ENCODE measurements at places on chromosomes 16 and 17.

- DNase-seq: no peak
These were observed 1.0 kb downstream of the ORAI3 start for GRCh38 chr16:30949650-30950515.

DNA sequence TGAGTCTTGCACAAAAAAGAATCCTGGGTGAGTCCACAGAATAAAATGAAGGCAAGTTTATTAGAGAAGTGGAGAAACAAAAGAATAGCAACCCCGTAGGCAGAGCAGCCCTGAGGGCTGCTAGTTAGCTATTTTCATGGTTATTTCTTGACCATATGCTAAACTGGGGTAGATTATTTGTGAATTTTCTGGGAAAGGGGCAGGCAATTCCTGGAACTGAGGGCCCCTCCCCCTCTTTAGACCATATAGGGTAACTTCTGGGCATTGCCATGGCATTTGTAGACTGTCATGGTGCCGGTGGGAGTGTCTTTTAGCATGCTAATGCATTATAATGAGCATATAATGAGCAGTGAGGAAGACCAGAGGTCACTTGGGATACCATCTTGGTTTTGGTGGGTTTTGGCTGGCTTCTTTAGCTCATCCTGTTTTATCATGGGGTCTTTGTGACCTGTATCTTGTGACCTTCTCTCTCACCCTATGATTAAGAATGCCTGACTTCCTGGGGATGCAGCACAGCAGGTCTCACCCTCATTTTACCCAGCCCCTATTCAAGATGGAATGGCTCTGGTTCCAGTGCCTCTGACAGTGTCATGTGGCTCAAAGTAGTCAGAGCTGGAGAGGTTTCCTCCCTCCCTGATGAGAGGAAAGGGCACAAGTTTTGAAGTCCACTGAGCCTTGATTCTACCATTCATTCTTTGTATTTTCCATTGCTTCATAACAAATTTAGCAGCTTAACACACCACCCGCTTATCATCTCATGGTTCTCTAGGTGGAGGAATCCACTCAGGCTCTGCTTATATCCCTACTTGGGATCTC lies 55.7 kb upstream of the LGALS9 start:
- no peak for DNase-seq

DNA sequence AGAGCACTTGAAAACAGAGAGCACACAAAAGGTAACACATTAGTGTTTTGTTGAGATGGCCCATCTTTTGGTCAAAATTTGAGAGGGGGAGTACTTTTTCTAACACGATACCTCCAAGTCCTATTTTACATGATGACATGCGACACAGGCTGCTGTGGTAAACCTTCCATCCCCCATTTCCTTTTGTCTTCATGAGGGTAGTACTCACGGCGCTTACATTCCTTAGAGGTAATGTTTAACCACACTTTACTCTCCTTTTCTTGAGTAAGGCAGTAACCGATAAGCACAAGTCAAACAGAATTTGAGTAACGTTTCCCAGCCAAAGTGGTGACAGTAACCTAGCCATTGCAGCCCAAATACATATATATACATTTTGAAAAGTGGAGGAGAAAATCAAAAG lies 35.8 kb upstream of the PITPNM3 start:
- DNase-seq: no peak

- DNase-seq: no peak
These were observed 12.8 kb upstream of the ITGB3 start for GRCh38 chr17:47240806-47241205.

DNA sequence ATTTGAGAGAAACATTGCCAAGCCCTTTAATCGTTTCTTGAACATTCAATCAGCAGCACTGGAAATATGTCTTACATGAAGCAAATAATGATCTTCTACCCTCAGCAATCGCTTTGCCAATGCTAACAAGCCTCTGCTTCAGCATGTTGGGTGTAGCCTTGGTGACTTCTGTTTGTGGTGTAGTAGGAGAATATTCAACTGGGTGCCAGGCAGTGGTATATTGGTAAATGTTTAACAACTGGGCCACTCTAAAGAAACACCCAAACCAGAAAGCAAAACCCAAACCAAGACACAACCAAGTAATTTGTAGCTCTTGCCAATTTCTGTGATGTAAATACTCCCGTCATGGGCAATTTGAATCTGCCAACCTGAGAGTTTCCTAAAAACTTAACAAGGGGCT lies 9.7 kb downstream of the CDH13 start:
- DNase-seq: no peak

DNA sequence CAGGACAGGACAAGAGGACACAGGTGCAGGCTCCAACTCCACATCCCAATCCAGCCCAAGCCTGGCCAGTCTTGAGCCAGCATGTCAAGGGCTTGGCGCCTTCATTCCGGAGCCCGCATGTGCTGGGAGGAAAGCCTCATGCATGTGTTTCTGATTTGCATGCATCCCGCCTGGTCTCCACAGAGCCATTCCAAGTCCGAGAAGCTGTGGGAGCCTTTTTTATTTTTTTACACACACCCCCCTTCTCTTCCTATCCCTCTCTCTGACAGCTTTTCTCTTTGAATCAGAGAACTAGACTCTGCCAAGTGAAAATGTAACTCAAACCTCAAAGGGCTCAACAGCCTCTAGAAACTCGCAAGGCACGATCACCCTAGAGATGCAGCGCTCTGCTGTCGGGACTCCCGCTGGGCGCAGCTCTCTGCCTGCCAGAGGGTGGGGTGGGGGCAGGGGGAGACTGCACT lies 45.1 kb downstream of the NOG start:
- no peak for DNase-seq

- no peak for DNase-seq
These were observed 8.6 kb upstream of the UBE2I start for GRCh38 chr16:1300664-1301476.

DNA sequence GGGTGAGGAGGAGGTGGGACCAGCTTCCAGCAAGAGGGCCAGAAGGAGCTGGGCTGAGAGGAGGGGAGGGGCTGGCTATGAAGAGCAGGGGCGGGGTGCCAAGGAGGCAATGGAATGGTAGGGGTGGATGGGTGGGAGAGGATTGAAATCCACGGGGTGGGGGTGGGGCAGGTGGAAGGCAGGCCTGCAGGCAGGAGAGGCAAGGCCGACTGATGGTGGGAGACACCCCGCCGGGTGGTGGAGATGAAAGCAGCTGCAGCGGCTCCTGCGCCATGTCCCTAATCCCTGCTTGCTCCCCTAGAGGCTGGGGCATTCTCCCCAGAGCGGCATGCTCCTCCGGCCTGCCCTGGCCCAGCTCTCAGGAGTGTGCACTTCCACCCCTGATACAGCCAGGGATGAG lies 27.8 kb upstream of the TAC4 start:
- DNase-seq: no peak

DNA sequence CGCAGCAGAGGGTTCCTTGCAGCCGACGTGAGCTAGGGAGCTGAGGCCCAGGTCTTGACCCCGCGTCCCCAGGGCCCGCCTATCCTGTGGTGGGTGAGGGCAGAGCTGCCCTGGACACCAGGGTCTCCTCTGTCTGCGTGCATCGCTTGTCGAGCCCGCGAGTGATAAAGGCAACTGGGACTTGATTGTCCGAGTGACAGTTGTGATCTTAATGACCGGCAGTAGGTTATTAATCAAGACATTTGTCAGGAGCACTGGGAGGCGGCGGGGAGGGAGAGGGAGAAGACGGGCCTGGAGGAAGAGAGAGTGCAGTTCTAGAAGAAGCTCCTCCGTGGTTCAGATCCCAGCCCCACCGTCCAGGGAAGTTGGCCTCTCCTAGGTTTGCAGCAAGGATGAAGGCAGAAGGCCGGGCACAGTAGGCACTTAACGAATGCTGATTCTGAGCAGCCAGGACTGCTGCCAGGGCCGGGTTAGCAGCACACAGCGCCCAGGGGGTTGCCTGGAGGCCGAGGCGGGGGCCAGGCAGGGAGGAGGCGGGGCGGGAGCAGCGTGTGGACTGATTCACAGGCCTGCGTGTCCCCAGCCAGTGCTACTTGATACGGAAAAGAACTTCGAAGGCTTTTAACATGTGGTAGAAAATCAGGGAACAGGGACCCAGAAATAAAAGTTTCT lies 11.3 kb upstream of the GSE1 start:
- DNase-seq: no peak

DNA sequence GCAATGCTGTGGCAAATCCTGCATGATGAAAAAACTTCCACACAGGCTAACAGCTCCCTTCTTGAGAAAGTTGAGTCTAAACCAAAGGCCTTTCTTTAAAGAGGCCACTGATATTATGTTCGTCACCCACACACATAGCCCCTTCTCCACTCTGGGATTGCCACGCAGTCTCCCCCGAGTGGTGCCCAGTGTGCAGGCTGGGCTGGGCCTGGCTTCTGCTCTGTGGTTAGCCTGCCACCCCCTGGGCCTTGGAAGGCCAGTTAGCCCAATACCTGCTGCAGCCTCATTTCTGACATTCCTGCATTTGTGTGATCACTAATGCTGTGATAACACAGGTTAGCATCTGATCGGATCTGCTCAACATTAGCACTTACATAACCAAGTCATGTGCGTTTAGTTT lies 44.8 kb downstream of the CDH3 start:
- no peak for DNase-seq

DNA sequence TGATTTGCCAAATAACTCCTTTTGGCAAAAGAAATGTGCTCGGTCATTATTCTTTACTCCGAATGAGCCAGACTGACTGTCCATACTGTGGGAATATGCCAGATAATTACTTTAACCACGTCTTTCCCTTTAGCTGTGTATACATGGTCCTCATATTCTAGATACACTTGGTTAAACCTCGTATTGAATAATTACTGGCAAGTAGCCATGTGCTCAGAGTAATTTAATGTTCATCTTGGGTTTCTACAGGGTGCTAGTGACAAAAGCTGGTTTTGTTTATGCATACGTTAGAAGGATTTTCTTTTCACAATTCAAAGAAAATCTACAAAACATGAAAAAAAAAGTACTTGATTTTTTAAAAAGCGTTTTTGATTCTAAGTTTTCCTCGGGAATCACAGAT lies 540.3 kb downstream of the KCNJ2 start:
- DNase-seq: no peak

DNA sequence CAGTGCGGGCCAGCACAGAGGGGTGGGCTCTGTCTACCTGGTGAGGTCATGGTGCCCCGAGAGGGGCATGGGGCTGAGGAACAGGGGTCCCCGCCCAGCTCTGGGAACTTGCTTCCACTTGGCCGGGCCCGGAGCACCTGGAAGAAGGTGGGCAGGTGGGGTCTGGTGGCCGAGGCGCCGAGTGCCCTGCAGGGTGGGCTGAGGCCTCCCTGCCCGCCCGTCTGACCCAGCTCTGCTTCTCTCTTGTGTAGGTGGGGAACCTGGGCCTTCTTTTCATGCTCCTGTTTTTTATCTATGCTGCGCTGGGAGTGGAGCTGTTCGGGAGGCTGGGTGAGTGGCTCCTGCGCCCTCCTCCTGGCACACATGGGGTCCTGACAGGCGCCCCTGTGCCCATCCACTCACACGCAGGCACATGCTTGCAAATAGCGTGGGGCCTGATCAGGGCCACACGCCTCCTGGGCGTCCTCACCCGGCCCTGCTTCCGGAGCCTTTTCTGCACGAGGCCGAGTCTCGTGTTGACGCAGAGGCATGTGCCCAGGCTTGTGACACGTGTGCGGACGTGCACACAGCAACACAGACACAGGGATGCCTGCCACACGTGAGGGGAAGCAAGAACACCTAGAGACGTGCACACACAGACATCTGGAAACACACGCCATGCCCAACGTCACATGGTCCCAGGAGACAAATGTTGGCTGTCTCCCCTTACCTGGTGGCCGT lies 8.2 kb downstream of the TPSG1 start:
- no peak for DNase-seq

GRCh38 chr16:86609115-86609514 lies 30.8 kb downstream of the FOXL1 start:
- DNase-seq: no peak

GRCh38 chr16:1107141-1107540 lies 11.1 kb upstream of the C1QTNF8 start:
- DNase-seq: no peak

- DNase-seq: no peak
These were observed 204.2 kb downstream of the NTN1 start for GRCh38 chr17:9225305-9226101.

DNA sequence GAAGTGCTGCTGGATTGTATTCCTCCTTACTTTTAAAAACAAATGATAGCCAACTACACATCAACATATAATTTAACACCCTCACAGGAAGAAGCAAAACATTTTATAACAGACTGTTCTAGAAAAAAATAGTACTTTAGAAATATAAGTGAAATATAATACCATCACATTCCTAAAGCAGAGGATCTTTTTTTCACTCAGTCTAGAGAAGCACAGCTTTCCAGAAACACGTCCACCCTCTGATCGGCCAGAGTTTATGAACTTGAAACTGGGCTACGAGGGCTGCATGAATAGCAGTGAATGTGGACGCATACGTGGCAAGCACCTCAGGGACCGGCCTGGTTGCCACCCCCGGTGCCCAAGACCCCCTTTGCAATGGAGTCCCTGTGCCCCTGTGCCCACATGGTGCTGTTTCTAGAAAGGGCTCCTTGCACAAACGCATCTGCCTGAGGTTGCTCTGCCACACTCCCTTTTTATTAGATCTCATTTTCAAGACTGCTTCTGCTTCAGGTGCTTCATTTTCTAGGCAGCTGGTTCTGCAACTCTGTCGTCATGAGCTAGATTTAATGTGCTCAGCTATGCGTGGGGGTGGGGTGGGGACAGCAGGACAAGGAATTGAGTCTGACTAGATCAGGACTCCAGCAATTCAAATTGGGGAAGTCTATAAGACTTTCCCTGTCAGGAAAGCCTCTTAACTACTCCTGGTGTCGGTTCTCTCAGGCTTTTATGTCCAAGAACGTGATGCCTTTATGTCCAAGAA lies 29.1 kb upstream of the ERN1 start:
- no peak for DNase-seq

GRCh38 chr16:306911-307370 lies 24.0 kb downstream of the PDIA2 start:
- DNase-seq: no peak

- no peak for DNase-seq
These were observed 668 bp downstream of the JUP start for GRCh38 chr17:41785859-41786226.

GRCh38 chr17:52442350-52442749 lies 283.8 kb upstream of the CA10 start:
- no peak for DNase-seq

GRCh38 chr17:30324723-30325122 lies 9.1 kb downstream of the TMIGD1 start:
- no peak for DNase-seq

GRCh38 chr16:78501744-78502143 lies 402.3 kb downstream of the WWOX start:
- DNase-seq: no peak
